GM23248 (cell line): ENCODE measurements at places on chromosomes 5 and 9. TPM values are rescaled to one million over a fixed set of nuclear protein-coding genes. Genes with fewer than 3 reads are reported as not detected.

DNA sequence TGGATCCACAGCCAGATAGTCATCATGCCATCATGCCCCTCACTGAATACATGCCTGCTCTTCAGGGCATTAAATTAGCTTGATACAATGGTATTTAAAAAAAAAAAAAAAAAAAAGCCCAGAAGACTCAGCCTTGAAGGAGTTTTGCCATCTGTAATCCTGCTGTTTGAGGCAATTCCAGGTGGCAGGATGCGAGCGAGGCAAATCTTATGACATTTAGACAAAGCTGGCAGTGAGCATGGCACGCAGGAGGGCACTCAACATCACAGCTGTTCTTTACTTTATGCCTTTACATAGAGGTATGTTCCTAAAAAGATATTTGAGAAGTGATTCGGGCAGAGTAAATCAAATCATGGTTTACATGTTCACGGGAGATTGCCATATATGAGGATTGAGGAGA lies 692.0 kb upstream of the DMAC1 start:
- no peak overlapping the region for H3K27ac ChIP-seq
- no peaks in the 10 kb centered on the region for H3K4me1 ChIP-seq
- H3K27me3 ChIP-seq, result no peaks in the 10 kb centered on the region
- H3K36me3 ChIP-seq, result no peaks in the 10 kb centered on the region

GRCh38 chr5:42720251-42720650 lies 36.4 kb upstream of the CCDC152 start:
- DNase-seq, result no peak
- H3K4me3 ChIP-seq, result no peak overlapping the region
- H3K36me3 ChIP-seq, result no peaks in the 10 kb centered on the region
- H3K27me3 ChIP-seq, result no peaks in the 10 kb centered on the region
- H3K4me1 ChIP-seq, result 0 out of 2 replicates have a peak, but pooled peaks cover 5% of the 10 kb centered on the region
- H3K27ac ChIP-seq, result no peak overlapping the region

DNA sequence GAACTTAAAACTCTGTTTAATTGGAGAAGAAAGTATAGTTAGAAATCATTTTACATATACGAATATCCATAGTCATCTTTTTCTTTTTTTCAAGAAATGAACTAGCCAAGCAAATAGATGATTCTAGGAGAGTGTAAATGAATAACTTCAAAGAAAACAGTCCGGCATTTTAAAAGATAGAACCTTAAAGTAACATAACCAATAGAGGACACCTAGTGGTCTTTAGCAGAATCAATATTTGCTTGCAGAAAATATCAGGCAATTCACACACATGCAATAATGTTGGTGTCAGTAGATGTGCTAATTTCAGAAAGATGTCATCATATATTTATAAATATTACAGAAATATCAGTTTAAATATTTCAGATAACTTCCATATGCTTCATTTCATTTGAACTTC lies 57.1 kb downstream of the HCN1 start:
- H3K27ac ChIP-seq, result no peak overlapping the region
- no peaks in the 10 kb centered on the region for H3K4me1 ChIP-seq
- DNase-seq, result peak; percentile 1
- no peaks in the 10 kb centered on the region for H3K27me3 ChIP-seq

GRCh38 chr5:119402555-119402954 lies 46.7 kb downstream of the TNFAIP8 start:
- peaks cover 25% of the 10 kb centered on the region for H3K4me1 ChIP-seq
- no peak overlapping the region for H3K27ac ChIP-seq
- no peaks in the 10 kb centered on the region for H3K27me3 ChIP-seq
- H3K4me3 ChIP-seq, result no peak overlapping the region

- H3K27me3 ChIP-seq, result no peaks in the 10 kb centered on the region
- peak overlapping the region; percentile 61 for H3K27ac ChIP-seq
- H3K4me1 ChIP-seq, result peaks cover 27% of the 10 kb centered on the region
These were observed 13.5 kb upstream of the ANKRD33B start for GRCh38 chr5:10550222-10550995.

DNA sequence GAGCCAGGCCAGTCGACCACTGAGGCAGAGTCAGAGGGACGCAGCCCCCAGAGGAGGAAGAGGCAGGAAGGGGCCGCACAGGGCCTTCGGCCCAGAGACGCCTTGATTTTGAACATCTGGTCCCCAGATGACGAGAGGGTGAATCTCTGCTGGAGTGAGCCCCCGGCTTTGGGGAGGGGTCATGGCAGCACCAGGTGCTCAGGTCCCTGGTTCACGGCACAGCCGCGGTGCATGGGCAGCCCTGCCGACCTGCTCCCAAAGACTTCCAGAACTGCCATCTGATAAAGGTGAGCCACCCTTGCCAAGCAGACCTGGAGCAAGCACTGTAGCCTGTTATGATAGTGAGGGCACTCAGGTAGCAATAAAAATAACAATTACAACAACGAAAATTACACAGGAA lies 29.8 kb downstream of the LPCAT1 start:
- peaks cover 9% of the 10 kb centered on the region for H3K4me1 ChIP-seq
- H3K27me3 ChIP-seq, result no peaks in the 10 kb centered on the region
- H3K4me3 ChIP-seq, result no peak overlapping the region
- no peaks in the 10 kb centered on the region; the same call in 1 of the 2 replicates for H3K36me3 ChIP-seq
- H3K27ac ChIP-seq, result no peak overlapping the region
- no peak for DNase-seq

- H3K27me3 ChIP-seq, result no peaks in the 10 kb centered on the region
- peak; percentile 15 for DNase-seq
- H3K27ac ChIP-seq, result no peak overlapping the region
- H3K4me3 ChIP-seq, result no peak overlapping the region
- H3K36me3 ChIP-seq, result no peaks in the 10 kb centered on the region
These were observed 883 bp upstream of the RNF145 start for GRCh38 chr5:159210210-159210661.

Gene SOHLH1
- not detected in 2 replicates for polyA plus RNA-seq

Gene UAP1L1
- polyA plus RNA-seq, result 4.3 and 4.5 TPM in 2 replicates
